C1 segment of cervical spinal cord (tissue), 14 donors: ENCODE measurements at places on chromosomes 5 and 9.

- DNase-seq: no peak
Measured at GRCh38 chr5:155959082-155959481, 367.9 kb upstream of the SGCD start.

DNA sequence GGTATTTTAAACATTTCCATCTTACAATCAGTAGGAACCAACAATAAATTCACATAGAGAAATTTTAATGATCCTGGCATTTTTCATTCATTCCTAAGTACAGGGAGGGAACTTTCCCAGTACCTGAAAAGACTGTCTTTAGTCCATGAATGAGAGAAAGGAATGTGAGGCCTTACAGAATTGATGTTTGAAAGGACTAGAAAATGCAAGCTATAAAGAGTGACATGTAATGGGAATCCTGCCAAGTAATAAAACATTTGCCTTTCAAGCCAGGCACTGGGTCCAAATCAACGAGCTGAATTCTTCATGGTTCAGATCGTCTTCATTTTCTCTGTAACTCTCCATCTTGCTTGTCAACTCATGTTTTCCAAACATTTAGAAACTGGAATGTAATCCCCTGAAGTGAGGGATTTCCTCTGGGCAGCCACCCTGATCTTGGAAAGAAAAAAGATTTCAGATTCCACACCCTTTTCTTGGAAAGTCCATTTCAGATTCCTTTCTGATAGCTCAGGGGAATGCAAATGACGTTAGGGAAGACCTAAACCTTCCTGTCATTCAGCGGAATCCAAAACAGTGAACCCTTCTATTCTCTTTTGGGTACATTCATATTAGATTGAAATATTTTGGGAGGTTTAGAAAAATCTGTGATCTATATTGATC is 315.8 kb downstream of the SH3GL2 start:
- no peak for DNase-seq

DNA sequence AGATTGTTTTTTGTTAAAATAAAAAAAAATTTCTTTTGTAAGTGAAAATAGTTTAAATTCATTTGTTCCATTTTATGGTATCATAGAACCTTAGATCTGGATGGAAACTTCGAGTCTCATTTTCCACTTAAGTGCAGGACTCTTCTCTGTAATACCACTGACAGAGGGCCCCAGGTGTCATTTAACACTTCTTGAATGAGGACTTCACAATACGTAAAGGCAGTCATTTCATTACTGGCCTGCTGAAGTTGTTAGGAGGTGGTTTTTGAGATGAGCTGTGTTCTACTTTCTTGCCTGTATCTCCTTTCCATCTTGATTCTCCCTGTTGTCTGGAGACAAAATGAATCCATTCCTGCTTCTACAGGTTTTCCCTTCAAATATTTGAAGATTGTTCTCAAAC is 455.3 kb downstream of the DMRT2 start:
- DNase-seq: no peak

DNA sequence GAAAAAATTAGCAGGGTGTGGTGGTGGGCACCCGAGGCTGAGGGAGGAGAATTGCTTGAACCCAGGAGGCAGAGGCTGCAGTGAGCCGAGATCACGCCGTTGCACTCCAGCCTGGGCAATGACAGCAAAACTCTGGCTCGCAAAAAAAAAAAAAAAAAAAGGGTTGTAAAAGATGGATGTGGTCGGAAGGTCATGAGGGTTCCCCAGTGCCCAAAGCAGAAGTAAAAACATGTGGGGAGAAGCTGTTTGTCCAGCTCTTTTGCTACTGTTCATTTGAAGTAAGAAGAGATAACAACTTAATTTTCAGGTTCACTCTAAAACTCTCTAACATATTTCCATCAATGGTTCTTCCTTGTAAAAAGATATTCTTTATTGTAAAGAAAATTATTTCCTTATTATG is 57.1 kb upstream of the GOLPH3 start:
- DNase-seq: no peak

DNA sequence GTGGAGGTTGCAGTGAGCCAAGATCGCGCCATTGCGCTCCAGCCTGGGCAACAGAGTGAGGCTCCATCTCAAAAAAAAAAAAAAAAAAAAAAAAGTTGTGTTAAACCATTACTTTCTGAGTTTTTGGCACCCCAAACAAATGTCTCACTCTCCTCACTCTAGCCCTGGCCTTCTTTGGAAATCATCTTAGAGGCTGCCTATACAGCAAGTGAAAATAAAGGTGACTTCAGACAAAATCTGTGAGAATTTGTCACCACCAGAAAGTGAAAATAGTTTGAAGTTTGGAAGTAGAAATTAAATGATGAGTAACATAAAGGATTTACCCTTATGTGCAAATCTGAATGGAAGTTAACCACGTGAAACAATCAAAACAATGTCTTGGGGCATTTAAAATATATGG is 7.2 kb upstream of the ZNF131 start:
- DNase-seq: no peak

DNA sequence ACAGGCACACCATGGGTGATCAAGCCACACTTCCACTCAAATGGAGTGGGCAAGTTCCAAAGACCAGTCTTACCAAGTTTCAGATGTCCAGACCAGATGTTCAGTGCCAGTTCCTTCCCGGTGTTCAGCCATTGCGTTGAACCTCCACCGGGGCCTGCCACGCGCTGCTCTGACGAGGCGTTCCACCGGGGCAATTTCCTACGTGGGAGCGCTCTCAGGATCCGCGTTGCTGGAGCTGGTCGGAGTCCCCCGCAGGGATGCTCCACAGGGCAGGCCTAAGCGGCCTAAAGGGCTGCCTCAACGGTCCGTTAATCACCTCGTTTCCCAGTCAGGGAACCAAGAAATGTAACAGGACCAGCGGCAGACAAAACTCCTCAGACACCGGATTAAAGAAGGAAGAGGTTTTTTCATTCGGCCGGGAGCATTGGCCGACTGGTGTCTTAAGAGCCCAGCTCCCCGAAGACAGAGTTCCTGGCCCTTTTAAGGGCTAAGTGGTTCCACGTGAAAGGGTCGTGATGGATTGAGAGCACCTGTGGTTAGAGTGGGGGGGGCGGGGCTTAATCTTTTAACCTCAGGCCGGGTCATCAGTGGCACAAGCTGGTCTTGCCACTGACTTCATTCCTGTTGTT is 35.7 kb upstream of the PPP1R26 start:
- DNase-seq: no peak

DNA sequence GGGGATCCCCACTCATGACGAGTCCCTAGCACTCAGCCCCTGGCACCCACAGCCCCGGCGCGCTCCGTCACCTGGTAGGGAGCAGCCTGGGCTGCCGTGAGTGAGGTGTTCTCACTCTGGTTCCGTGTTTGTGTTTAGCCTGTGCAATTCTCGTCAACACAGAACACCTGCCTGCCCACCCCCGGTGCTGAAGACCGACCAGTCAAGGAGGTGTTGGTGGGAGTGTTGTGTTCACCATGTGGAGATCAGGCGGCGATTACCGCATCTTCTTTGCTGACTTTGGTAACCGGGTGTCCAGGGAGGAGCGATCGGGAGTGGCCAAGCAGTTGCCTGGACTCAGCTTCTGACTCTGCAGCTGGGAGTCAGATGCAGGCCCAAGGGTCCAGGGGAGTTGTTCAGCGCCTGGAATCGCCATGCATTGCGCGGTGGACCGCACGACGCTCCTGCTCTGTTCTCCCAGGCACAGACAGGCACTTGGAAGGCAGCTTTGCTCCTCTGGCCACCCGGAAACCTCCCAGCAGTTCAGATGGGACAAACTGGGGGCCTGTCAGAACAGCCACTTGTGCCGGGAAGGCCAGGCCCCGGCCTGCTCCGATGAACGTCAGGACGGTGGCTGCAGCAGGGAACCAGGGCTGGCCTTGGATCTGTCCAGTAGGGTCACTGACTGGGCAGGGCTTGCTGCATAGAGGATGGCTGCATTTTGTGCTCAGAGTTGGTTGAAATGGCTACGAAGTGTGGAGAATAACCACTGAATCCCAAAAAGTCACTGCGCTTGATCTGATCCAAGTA is 28.2 kb downstream of the EXOC3 start:
- DNase-seq: no peak

DNA sequence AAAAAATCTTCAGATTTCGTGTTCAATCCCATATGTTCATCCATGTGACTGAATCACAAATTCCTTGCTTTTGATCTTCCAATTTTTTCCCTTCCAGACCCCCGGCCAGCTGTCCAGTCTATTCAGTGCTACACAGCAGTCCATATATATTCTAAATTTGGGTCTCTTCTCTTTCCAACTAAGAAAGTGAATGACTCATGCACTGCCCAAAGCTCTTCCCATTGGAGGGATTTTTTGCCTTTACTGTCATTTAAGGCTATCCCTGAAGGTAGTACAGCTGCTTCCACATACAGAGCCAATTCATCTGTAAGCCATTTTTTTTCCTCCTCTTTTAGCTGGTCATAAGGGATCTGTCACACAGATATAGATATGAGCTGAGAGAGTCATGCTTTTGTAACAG is 478.3 kb downstream of the DMRT2 start:
- no peak for DNase-seq

GRCh38 chr5:82494942-82495341 is 216.8 kb upstream of the RPS23 start:
- no peak for DNase-seq

DNA sequence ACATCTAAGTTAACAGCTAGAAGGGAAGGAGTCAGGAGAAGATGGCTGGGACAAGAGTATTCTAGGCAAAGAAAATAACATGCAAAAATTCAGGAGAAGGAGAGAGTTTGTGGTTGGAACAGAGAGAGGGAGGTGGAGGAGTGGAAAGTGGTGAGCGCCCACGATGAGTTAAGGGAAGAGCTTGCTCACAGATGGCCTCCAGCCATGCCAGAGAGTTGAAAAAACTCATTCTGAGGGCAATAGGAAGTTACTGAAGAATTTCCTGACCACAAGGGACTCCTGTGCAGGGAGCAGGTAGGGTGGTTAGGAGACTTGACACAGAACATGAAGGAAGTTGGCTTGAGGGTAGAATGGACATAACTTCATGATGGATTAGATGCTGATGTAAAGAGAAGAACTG is 159.7 kb downstream of the DOCK2 start:
- no peak for DNase-seq

DNA sequence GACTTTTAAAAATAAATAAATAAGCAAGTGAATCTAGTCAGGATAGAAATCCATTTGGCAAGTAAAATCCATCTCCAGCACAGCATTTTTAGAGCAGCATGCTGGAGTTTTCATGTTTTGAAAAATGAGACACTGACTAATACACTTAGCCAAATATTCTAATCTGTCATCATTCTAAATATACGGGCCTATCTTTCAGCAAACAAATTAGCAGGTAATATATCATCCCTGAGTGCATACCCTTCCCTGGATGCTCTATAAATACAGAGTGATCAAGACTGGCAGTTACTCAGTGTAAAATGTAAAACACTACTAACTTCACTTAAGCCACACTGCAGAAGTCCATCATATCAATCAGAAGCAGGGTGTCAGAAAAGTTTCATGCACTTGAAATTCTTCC is 58.4 kb downstream of the MLLT3 start:
- no peak for DNase-seq

- DNase-seq: no peak
Measured at GRCh38 chr5:448766-449090, 5.8 kb downstream of the EXOC3 start.

DNA sequence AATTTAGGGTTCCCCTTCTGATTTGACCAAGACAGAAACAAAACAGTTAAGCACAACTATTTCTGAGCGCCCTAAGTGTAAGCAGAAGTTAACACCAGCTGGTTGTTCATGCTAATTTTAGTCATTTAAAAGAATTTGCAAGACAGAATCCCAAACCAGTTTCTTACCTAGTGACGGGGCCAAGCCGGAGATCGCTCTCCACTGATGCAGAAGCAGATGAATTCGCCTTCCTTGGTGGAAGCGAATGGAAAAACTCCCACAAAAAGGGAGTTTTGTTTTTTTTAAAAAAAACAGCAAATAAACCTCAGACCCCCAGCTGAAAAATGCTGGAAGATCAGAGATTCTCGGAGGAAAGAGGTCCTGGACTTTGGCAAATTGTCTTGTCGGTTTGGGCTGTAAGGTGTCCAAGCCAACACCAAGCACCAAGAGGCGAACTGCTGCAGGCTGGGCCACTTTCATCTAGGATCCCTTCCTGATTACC is 47.4 kb upstream of the GLDC start:
- no peak for DNase-seq

DNA sequence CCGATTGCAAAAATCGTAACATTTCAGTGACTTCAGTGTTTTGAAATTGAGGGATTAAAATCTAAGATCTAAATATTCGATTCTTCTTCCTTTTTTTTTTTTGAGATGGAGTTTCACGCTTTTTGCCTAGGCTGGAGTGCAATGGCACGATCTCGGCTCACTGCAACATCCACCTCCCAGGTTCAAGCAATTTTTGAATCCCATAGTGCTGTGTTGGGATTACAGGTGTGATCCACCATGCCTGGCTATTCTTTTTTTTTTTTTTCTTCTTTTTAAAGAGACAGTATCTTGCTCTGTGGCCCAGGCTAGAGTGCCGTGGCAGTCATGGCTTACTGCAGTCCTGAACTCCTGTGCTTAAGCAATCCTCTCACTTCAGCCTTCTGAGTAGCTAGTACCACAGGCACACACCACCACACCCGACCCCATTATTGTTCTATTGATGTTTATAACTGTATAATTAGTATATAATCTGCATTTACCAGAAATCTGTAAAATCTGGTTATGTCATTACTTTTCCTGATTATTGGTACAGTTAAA is 42.7 kb downstream of the NSD1 start:
- no peak for DNase-seq

DNA sequence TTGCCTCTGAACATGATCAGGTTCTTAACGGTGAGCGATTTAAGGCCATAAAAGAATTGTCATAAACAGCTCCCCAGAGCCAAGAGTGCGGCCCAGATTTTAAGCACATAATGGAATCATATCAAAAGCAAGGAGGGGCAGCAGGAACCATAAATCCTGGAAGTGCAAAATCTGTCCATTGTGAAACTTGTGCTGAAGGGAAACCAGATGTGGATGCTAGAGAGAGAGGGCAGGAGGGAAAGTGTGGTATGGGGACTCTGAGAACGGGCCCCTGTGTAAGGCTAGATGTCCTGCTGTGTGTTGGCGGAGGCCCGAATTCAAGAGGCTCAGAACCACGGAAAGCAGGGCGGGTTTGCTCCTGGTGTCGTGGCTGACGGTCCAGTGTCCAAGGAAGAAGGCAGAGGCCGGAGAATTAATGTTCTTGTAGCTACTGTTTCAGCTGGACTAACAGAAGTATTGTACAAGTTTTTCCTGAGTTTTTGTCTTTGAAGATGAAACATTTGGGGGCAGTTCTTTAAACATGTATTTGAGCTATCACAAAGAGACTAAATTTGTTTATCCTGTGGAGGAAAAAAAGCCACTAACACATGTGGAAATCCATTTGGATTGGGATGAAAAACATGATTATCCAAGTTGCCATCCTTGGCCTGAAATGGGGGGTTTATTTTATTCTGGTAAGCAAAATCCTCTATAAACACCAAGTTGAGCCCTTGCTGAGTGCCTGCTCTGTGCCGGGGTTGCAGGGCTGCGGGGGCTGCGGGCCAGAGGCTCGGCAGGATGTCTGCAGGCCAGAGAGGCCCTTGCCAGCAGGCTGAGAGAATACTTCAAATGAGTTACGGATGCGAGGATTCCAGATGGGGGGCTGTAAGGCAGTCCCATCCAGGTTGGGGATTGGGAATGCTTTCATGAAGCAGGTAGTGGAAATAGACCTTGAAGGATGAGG is 9.2 kb upstream of the CXCL14 start:
- no peak for DNase-seq
